Epithelial cell of prostate (primary cell): ENCODE measurements at places on chromosomes 12 and 14.

DNA sequence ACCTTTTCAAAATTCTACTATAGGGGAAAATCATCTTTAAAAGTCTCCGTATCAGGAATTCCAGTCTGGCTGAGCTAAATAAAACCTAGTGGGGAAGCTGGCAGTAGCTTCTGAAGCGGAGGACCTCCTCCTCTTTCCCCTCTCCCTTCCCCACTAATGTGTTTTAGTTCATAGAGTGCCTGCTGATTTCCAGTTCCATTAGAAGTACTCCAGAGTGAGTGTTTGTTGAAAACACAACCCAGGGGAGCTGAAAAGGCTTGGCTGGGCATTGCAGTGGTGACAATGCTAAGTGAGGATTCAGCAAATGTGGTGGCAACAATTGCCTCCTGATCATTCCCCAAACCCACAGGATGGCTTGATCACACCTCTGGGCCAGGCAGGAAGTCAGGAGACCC is 144.2 kb upstream of the FRMD6 start:
- no peak for DNase-seq

DNA sequence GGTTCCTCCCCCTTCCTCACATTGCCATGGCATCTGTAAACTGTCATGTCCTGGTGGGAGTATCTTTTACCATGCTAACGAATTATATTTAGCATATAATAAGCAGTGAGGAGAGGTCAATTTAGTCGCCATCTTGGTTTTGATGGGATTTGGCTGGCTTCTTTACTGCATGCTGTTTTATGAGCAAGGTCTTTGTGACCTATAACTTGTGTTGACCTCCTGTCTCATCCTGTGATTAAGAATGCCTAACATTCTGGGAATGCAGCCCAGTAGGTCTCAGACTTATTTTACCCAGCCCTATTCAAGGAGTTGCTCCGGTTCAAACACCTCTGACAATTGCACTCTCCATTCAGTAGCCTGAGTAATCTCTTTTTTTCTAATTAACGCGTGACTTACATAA is 2.1 kb upstream of the EIF4B start:
- DNase-seq, result no peak

DNA sequence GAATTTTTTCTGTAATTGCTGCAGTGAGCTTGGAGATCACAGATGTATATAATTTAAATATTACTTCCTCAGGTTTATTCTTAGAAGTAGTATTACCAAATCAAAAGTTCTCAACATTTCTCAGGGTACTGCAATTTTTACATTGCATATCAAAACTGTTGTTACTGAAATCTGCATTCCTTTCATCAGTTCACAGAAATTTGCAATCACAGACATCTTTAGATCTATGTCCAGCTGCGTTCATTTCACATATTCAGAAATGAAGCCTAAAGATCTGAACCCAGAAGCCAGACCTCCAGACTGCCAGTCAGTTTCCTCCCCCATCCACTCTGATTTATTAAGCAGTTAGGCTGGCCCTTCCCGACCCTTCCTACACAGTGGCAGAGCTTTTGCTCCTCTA is 18.2 kb upstream of the IFT81 start:
- no peak for DNase-seq

DNA sequence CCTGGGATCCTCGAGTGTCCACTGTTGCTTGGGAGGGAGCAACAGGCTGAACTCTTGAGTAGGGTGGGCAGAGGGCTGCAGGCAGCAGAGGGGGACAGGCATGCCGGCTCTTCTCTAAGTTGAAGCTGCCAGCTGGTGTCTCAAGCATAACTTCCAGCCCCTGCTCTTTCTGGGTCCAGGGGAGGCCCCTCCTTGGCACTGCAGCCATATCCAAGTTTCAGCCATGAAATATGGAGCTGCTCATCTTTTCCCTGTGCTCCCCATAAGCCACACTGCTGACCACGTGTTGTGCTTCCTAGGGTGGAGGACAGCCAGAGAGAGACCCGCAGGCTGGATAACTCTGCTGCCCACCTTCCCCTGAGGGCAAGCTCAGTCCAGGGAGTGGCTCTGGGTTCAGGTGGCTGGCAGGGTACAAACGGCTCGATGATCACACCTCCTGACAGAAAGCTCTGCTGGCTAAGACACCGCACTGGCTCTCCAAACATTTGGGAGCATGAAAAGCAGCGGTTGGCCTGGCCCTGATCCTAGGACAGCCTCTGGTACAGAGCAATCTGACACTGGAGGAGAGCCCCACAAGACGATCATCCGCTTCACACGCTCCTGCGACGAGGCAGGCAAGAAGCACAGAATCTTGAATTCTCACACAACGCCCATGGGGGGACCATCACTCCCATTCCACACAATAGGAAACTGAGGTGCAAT is 79.6 kb downstream of the PITPNM2 start:
- no peak for DNase-seq

GRCh38 chr12:31000751-31001150 is 72.9 kb upstream of the DDX11 start:
- DNase-seq, result peak; percentile 18

DNA sequence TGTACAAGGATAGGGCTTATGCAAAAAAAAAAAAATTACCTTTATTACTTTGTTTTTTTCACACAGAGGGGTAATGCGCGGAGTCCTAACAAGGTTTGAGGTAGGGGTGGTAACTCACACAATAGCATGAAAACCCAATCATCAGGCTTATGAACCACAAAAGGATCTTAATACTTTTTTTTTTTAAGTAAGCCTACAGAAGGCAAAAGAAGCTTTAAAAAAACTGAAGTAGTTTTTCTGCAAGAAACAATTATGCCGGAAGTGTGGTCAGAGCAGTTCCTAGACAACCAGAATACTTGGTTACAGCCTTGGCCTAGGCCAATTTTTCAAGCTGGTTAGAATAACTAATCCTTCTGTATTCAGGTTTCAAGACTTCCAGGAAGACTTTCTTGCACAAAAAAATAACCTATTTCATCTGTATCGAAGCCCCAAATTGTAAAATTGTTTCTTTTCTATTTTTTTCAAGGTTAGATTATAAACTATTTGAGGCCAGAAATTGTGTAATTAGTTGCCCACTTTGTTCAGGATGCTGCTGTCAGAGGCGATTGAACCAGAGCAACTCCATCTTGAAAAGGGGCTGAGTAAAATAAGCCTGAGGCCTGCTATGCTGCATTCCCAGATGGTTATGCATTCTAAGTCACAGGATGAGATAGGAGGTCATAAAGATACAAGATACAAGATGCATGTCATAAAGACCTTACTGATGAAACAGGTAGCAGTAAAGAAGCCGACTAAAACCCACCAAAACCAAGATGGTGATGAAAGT is 1.8 kb upstream of the GNS start:
- no peak for DNase-seq

- DNase-seq, result no peak
Measured at GRCh38 chr14:65297744-65298143, 114.8 kb upstream of the FUT8 start.

DNA sequence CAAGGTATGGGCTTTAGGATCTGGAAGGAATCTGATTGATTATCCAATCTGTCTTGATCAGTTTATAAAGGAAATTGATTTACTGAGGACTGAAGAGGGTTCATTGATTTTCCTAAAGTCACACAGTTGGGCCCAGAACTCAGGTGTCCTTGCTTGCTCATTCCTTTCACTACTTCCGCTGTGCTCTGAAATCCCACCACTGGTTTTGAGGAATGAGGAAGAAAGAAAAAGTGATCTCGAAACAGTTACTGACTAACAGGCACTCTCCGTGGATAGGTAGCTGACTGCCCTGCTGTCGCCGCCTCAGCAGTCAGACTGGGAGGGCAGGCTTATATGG is at the start of gene FITM1:
TSS of gene FITM1 (plus strand) at position 280 of the 337 bp plus-strand sequence. CDS start 905 bp downstream, outside the sequence.
- no peak for DNase-seq

DNA sequence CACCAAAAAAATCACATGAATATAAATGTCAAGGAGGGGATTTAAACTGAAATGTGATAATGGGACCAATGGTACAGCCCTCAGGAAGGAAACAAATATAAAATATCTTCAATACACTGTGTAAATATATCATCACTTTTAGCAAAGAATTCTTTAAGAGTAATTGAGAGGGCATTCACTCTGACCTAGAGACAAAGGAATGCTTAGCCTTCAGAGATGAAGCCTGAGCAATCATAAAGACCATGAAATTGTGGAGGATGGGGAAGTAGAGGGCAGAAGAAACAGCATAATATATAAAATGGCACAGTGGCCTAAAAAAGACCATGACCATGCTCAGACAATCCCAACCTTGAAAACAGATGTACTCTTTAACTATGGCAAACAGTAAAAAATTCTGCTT is 20.4 kb downstream of the YAF2 start:
- no peak for DNase-seq

- DNase-seq, result no peak
Measured at GRCh38 chr14:101122237-101123141, 219.0 kb upstream of the RTL1 start.

DNA sequence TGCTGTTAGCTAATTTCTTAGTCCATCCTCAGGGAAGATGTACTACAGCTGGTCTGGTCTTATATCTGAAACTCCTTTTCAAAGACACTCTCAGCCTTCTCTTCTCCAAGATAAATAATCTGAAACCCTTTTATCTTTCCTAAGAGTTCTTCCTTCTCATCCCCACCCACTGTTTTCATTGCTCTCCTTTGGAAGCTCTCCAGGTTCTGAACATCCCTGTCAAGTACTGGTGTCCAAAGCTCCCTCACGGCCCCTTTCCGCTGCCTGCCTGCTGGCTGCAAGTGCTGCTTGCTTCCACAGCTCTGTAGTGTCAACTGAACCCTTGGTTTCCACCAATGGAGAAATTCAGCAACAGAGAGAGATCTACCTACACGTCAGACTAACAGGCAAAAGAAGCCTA is 6.6 kb upstream of the SLC6A13 start:
- no peak for DNase-seq

DNA sequence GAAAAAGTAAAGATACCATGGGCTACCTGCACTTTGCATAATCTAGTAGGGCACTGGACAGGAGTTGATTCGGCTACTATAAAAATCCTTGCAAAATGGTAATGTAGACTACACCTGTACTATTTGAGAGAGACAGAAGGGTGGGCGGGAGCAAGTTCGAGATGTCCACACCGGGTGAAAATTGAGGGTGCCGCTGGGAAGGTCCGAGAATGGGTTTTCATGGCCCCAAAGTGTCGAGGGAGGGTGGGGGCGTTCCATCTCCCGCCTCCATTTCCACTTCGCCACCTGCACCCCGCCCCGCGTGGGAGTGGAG is 648 bp downstream of the SNX6 start:
- no peak for DNase-seq

GRCh38 chr12:47437570-47437969 is 268.3 kb downstream of the RPAP3 start:
- DNase-seq, result no peak

DNA sequence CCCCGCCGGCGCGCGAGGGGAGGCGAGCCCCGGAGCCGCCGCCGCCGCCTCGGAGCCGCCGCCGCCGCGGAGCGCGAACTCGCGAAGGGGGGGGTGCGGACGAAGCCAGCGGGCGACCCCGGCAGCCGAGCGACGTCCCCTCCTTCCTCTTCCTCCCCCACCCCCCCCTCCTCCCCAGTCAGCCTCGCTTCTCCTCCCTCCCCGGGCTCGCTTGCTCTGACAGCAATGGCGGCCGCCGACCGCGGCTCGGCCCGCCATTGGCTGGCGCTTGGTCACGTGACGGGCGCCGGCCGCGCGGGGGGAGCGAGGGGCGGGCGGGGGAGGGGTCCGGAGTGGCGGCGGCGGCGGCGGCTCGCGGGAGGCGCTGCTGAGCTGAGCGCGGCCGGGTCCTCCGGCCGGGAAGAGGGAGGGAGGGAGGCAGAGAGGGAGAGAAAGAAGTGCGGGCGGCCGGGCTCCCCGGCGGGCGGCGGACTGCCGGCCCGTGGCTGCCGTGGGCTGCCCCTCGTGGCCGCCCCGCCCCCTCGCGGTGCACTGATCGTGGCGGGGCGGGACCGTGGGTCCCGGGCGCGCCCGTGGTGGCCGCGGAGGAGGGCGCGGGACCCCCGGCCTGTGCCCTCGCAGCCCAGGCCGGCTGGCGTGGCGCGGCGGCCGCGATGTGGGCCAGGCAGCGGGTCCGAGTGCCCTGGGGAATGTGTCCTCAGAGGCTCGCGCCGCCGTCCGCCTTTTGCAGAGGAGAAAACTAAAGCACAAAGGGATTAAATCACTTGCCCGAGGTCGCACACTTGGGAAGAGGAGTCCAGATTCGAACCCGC is at the start of gene MED13L:
TSS of gene MED13L (minus strand) at position 227 of the 812 bp plus-strand sequence. CDS start 562 bp downstream, outside the sequence.
- DNase-seq, result peak; percentile 24

DNA sequence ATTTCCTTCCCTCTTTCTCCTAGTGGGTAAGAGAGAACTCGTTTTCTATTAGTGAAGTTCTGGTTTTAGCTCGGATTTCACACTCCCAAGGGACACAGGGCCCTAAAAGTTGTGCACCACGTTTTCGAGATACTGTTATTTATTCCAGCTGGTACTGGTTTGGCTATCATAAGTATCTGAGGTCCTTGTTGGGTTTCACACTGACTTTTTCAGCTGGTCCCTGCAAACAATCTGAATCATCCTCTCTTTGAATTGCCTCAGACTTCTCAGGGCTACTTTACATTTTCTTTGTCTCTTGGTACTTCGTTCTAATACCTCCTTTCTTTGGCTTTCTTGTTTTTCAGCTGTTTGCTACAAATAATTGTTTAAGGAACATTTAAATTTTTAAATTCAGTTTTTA is 75.7 kb downstream of the SCN8A start:
- no peak for DNase-seq

DNA sequence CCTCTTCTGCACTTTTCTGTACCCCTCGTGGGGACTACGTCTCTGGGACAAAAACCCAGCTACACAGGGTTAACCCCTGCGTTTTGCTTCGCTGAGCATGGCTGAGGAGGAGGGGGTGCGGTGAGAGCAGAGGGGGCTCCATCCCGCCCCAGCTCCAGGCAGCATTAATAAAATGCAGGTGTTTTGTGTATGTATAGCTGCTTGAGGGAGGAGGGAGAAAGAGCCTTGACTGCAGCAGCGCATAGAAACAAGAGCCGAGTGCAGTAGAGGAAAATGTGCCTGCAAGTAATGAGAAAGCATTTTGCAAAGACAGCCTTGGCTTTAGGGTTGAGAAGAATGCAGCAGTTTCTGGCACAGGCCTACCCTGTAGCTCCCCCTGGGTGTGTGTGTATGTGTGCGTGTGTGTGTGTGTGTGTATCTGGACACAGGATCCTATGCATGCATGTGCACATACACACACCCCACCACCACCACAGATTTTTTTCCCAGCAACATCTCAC is 103.9 kb downstream of the ZFP36L1 start:
- no peak for DNase-seq

- no peak for DNase-seq
Measured at GRCh38 chr12:2291947-2292346, 239.2 kb downstream of the CACNA1C start.

- DNase-seq, result peak; percentile 40
Measured at GRCh38 chr14:60862283-60862682, 118.6 kb downstream of the TRMT5 start.

- DNase-seq, result no peak
Measured at GRCh38 chr14:86625637-86626036, 1095.7 kb downstream of the FLRT2 start.

DNA sequence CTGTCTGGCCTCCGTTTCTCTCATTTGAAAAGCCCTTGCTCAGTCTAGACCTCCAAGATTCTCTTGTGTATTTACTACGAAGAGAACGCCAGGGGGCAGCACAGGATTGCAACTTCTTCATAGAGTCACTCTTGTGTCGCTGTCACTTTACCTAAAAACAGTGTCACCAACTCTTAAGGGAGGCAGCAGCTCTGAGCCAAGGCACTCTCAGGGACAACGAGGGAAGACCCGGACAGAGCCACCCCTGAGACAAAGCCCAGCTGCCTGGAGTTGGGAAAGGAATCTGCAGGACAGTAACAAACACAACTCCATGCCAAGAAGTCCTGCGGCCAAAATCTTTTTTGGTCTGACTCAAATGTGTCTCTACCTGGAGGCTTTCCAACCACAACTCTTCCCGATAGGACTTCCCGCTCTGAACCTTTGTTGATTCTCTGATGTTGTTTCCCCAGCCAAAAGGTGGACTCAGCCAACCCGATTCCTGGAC is 9.6 kb upstream of the RPAP3 start:
- no peak for DNase-seq
